ENCODE measurements at places on chromosomes 5 and 9.

GRCh38 chr5:76473661-76474060, 70.6 kb downstream of the IQGAP2 start:
- DNase-seq: peak; percentile 74

DNA sequence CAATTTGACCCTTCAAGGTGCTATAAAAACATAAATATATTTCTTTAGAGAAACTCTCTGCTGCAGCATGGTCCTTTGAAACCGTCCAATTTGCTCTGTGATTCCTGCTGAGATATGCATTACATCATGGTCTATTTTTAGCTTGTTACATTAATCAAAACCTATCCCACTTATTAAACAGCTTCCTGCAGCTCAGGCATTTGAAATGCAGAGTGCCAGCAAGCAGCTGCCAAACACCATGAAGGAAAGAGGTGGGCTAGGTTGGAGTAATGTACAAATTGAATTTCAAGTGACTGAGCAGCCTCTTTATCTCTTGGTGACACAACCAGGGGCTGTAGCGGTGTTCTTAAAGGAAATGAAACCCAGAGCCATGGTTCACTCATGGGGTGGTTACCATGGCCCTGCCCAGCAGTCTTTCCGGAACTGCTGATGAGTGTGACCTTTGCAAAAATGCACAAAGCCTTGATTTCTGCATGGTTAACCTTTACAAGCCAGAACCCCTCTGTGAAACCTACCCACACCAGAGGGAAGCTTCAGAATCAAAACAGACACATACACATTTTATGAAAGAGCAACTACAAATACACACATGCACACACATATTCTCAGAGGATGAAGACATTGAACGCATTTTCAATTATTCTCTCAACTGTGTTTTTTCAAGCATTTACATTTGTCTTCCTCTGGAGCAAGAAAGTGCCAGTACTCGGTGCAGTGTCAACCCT, 155.8 kb upstream of the ZNF608 start:
- peak; percentile 84 for DNase-seq

DNA sequence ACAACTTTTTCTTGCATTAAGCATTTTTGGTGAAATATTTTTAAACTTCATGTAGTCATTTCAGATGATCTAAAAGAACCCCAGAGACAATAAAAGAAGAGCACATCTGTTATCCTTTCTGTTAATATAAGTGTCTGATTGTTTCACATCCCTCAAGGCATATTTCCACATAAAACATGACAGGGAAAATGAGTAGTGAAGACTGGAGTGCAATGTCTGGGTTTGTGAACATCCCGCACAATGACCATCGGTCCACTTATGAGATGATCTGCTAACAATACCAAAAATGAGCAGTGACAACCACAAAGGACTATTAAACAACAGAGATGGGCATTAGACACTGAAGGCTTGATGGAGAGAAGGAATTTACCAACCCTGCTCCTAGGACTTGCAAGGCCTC, 209.1 kb downstream of the NR2F1-AS1 start:
- no peak for DNase-seq

DNA sequence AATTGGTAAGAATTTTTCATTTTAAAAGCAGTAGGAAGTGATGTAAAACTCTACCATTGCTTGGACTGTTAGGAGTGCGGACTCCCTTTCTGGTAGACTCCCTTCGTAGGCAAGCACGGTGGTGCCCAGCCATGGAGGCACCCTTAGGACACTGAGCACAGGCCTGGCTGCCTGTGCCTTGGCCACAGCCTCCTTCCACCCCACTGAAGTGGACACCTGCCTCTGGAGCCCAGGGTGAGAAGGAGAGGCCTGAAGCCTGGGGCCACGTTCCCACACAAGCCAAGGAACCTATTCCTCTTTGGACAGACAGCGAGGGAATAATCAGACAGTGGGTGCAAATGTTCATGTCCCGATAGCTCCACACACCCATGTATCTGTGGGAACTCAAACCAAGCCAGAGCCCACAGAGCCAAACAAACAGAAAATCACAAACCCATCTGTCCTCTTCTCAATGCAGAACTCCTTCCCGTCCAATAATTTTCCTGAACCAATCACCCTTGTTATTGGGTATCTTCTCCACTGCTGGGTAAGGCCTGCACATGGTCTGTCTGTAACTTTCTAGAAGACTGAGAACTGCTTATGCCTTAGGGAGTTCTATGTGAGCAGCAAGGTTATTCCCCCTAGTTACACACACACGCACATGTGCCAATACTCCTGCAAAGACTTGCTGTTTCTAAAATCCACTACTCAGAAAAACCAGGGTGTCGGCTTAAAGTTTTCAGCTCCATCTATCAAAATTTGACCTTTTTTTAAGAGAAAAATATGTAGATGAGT, 45.2 kb downstream of the UBE2QL1 start:
- no peak for DNase-seq

DNA sequence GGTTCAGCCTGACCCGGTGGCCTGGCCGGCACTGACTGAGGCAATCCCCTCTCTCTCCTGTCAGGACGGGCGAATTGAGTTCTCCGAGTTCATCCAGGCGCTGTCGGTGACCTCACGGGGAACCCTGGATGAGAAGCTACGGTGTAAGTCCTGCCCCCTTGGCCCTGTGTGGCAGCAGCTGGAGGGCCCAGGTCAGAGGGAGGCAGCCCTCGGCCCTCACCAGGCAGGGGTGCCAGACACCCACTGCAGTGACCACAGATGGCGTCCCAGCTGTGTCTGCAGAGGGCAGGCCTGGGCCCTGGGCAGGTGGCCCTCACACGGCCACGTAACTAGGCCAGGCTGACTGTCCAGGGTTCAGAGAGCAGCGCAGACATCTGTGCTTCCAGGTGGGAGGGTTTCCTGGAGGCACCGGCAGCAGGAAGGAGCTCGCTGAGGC, 45.9 kb upstream of the HMCN2 start:
- no peak for DNase-seq

- no peak for DNase-seq
Measured at GRCh38 chr5:61228229-61228628, 66.0 kb upstream of the SMIM15 start.

DNA sequence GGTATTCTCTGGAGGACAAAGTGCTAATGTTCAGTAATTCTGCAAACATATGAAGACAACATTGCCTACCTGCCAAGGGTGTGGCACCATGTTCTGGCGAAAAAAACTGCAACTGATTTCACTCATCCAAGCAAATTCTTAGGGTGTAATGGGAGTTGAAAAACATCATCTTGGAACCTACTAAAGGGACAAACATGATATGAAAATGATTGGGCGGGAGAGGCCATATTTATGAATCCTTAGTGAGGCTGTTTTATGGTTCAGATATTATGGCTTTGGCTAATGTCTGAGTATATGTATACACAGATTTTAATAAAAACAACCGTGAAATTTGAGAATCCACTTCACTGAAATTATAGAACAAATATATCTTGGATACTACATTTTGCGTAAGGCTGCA, 225.7 kb downstream of the ARL15 start:
- DNase-seq: no peak
